ENCODE measurements at places on chromosomes 2 and 18.

DNA sequence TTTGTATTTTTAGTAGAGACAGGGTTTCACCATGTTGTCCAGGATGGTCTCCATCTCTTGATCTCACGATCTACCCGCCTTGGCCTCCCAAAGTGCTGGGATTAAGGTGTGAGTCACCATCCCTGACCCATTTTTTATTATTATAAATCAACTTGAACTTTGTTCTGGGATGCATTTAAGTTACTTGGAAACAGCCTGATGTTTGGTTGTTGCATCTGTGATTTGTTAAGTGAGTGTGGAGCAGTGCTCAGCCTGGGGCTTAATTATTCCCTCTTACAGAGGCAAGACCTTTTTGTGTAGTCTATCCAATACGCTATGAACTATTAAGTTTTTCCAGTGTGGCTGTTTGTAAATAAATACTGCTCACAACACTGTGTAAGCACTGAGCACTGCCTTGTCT, 32.6 kb downstream of the MTA3 start:
- no peak for DNase-seq

- no peak for DNase-seq
Measured at GRCh38 chr2:149001496-149001895, 37.0 kb upstream of the LYPD6B start.

- no peak for DNase-seq
Measured at GRCh38 chr2:88828397-88829137, 137.1 kb downstream of the RPIA start.

GRCh38 chr2:70541481-70542020, 12.1 kb downstream of the TGFA start:
- DNase-seq = no peak

- no peak for DNase-seq
Measured at GRCh38 chr2:36380624-36381481, 25.3 kb downstream of the CRIM1 start.

DNA sequence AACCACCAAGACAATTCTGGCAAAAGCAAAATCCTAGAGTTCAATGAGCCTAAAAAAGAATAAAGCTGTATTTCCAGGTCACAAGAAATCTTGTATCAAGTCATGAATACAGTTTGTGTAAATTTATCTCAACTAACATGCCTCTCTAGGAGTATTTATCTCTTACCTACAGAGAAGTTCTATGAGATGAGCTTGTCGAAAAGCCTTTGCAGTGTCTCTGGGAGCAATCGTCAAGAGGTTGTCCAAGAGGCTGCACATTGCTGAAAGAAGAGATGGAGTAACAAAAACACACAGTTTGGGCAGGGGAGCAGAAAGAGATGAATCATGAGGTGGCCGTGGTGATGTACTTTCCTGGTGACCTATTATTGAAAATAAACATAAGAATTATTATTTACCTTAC, 112.0 kb upstream of the CD226 start:
- DNase-seq = no peak

GRCh38 chr2:163563336-163563735, 172.5 kb downstream of the FIGN start:
- no peak for DNase-seq

- no peak for DNase-seq
Measured at GRCh38 chr18:62938006-62938405, 222.7 kb downstream of the PHLPP1 start.

GRCh38 chr18:56458770-56459712, 179.4 kb downstream of the TXNL1 start:
- DNase-seq = no peak

- no peak for DNase-seq
Measured at GRCh38 chr18:62925031-62925688, 209.8 kb downstream of the PHLPP1 start.

DNA sequence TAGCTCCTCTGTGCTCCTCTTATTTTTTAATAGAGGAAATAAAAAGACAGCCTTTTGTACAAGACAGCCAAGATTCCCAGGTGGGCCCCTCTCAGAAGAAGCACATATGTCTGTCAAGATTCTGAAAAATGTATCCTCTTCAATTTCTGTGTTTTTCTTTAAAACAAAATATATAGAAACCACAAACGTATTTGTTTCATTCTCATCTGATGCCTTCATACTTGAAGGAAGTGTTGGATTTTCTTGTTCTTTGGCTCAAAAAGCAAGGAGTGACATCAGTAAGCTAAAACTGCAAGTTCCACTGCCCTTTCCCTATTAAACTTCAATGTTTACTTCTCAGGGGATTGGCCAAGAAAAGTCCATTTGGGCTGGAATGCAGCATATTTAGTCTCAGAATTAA, 193.8 kb upstream of the OSR1 start:
- no peak for DNase-seq

DNA sequence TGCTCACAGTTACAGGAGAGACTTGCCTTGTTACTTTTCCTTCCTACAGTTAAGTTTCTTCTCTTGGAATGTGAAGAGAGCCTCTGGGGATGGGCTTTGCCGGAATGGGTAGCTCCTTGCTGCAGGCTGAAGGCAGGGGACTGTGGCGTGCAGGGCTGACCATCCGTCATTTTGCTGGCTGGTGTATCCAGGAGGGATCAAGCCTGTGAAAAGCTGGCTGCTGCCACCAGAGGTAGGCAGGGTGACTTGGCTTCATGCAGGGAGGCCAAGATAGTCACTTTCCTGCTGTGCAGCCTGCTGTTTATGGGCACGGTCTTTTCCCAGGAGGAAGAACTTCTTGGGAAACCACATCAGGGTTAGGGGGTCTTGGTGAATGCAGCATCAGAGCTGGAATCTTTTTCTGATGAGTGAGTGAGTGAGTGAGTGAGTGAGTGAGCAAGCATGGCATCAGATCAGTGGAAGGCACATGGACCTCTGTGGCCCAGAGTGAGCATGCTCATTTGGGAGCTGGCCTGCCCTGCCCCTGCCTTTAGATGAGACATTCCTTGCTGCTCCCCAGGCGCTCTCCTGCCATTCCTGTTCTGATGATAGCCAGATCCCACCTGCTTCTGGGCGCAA, 33.0 kb downstream of the FHOD3 start:
- DNase-seq = no peak

DNA sequence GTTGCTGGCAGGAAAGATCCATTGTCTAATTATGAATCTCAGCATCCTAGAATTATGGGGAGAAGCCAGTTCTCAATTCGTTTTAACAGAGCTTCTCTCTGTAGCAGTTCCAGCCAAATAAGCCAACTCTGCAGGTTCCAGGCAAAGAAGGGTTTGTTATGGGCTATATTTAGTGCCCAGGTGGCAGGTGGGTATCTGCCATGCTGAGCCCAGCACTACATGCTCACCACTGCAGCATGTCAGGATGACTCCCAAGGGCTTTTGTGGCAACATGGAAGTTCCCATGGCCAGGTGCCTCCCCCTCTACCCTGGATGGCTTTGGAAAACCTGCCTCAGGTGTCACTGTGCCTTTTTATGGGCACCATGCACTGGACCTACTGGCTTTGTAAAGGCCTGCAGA, 137.7 kb upstream of the MSH6 start:
- DNase-seq = no peak

DNA sequence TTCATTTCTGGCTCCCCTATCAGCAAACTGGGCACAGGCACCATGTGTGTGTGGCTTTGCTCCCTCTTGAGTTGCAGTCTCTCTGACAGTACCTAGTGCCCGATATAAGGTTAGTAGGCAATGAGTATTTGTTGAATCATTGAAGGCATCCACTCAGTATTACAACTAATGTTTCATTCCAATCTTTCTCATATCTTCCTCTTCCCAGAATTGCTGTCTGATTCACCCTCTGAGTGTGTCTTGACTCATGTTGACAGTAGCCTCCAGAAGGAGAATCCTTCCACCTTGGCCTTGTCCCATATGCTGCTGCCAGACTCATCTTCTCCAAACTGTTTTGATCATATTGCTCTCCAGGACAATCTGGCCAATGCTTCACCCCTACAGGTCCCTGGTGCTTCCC, 202.5 kb downstream of the LRRTM1 start:
- DNase-seq = no peak

- no peak for DNase-seq
Measured at GRCh38 chr18:42976869-42977590, 138.5 kb downstream of the RIT2 start.

DNA sequence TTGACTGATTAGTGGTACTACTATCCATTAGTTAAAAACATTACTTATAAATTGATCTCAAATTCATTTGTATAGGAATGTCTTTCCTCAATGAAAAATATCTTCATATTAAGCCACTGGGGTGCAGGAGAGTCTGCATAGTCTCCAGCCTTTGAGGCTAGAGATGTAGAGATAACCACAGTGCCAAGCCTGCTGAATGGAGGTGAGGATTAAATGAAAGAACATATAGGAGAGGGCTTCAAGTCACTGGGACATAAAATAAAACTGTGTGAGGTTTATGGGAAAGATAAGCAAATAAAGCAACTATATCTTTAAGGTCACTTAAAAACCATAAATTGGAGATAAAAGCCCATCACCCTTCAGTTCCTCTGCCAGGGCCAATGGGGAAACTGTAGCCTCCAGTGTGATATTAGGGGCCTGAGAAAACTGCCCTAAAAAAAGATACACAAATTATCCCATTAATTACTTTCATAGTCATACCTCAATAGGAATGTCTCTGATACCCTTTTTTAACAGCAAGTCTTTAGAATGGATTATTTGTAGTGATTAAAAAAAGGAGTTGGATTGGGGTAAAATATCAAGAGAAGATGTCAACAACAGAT, 27.6 kb downstream of the GALNT3 start:
- DNase-seq = no peak

- no peak for DNase-seq
Measured at GRCh38 chr2:66534461-66534860, 99.5 kb downstream of the MEIS1 start.

DNA sequence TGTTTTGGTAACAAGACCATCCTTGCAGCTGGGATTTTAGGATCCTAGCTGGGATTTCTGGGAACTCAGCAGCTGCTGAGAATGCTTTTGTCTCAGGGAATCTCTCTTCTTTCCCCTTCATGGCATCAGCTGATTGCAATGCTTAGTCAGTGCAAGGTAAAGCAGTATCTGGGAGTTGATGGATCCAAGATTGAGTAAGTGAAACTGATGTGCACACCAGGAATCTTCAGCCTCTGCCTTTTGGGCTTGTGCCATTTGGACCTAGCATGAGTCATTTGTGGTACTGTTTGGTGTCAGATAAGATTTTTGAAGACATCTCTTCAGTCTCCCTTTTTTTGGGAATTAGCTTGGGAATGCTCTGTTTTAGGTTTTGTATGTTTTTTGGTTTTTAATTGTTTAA, 363.3 kb upstream of the TFPI start:
- DNase-seq = no peak

DNA sequence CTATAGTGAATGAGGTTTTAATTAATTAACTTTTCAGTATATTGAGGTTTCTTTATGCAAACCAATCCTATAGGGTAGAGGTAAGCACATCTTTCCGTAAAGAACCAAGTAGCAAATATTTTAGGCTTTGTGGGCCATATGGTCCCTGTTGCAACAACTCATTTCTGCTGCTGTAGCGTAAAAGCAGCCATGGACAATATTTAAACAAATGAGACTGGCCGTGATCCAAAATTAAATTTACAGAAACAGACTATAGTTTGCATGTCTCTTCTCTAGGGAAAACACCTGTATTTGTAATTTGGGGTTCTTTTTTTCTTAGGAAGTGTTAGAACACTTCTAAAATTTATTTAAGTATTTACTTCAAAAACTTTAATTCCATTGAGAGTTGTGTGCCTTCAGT, 104.3 kb downstream of the KYNU start:
- no peak for DNase-seq

DNA sequence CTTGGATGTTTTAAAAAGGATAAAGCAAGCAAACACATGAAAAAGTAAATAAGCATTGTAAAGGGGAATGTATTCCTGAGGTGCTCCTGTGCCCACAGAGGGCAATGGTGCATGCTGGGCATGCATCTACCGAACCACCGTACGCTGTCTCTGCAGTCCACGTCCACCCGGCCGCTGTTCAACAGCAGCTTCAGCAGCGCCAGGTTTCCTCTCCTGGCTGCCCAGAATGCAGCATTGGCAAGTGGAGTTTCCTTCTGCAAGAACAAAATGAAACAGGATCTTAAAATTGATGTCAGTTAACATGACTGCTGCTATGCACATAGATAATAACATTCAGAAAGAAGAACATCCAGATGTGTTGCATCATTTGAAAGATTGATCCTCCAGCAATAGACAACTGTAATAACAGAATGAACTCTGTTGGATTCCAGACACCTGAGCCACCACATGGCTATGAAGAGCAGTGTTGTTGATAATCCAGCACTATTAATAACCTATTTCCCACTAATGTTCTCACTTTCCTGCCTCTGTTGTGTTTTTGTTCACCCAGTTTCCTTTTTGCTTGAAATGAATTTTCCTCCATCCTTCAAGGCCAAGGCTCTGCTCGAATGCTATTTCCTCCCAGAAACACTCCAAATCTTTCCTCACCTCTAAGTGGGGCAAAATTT, 13.6 kb downstream of the ANKRD29 start:
- no peak for DNase-seq

DNA sequence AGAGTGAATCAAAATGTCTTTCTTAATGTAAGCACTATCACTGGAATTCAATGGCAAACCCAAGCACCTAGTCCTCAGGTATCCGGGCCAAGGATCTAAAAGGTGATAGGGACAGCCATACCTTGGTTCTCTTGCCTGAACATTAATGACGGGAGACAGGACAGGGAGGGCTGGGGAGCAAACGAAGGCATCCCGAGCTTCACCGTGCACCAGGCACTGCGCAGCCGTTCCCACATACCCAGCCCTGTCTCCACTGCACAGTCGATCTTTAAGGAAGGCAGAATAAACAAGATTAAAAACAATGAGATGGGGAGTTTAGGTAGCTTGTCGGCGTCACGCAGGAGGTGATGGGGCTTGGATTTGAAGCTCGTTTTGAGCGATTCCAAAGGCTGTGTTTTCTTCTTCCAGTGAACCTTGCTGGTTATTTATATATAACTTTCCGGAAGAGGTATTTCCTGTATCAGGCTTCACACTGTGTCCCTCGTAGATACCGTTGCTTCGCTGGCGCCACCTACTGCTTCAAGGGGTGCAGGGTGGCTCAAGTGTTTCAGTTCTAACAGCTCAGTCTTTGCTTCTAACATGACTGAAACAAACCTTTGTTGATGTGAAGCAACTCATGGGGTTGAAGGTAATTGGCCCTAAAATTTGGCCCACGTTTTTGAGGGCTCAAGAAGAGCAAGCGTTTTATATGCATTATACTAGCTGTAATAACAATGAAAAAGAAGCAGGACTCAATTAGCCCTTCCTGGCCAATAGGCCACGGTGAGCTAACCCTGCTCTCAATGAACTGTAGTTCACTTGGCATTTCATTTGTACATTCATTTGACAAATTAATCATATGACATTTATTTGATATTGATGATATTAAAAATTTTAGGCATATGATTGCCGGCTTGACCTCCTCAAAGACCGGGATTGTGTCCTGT, 77.4 kb downstream of the DCDC2C start:
- peak; percentile 90 for DNase-seq

DNA sequence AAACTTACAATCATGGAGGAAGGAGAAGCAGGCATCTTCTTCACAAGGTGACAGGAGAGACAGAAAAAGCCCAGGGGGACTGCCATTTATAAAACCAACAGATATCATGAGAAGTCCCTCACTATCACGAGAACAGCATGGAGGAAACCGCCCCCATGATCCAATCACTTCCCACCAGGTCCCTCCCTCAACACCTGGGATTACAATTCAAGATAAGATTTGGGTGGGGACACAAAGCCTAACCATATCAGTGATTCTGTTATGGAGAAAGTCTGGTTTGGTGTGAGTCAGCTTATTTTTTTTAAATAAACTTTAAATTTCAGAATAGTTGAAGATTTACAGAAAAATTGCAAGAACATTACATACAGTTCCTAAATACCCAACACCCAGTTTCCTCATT, 84.7 kb upstream of the SP3 start:
- no peak for DNase-seq

Measured in GM20000 (cell line).